ENCODE measurements at places on chromosomes 4 and X. TPM values are rescaled to one million over a fixed set of nuclear protein-coding genes. Genes with fewer than 3 reads are reported as not detected.

- no peak for DNase-seq
Observed at GRCh38 chr4:119623025-119623424, 5.6 kb downstream of the PDE5A start.

GRCh38 chrX:13721819-13722519, 12.5 kb downstream of the TRAPPC2 start:
- no peak for DNase-seq

- no peak for DNase-seq
Observed at GRCh38 chr4:13957871-13958270, 330.3 kb upstream of the BOD1L1 start.

GRCh38 chrX:152528193-152528592, 77.1 kb upstream of the GABRA3 start:
- no peak for DNase-seq

- DNase-seq, result no peak
Observed at GRCh38 chr4:187478292-187479140, 517.1 kb upstream of the ZFP42 start.

DNA sequence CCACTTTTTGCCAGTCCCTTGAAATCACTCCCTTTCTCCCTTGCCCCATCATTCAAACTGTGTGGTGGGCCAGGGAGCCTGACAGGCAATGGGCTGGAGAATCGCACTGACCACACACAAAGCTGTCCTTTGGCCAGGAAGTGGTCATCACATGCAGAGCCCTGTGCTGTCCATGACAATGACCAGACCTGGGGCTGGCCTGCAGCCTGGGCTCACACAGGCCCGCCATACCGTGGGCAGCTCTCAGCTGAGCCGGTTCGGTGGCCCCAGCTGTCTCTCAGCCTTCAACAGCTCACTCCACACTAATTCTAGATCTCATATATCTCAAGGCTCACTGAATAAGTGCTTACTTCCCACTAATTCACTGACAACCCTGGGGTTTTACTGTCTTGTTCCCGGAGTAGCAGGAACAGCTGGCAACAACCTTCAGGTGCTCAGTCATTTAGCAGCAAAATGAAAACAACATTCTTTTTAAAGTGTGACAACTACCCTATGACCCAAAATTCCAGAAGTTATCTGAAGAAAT, 48.0 kb downstream of the USP46 start:
- DNase-seq, result no peak

DNA sequence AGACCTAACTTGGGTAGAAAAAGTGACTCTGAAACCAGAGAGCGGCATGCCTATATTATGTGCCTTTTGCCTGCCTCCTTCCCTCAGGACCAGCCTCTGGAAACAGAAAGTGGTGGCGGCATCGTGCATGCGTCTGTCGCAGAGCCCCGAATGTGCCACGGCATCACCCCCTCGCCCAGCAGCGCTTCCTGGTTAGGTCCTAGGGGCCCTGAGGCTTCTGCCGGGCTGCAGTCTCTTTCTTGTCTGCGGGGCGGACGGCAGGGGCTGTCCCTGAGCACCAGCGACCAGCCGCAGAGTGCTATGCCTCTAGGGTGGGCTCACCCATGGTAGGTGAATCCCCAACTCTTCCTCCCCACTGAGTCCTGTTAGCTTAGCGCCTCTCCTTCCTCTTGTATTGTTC, 68.7 kb downstream of the VSIG4 start:
- DNase-seq, result no peak

DNA sequence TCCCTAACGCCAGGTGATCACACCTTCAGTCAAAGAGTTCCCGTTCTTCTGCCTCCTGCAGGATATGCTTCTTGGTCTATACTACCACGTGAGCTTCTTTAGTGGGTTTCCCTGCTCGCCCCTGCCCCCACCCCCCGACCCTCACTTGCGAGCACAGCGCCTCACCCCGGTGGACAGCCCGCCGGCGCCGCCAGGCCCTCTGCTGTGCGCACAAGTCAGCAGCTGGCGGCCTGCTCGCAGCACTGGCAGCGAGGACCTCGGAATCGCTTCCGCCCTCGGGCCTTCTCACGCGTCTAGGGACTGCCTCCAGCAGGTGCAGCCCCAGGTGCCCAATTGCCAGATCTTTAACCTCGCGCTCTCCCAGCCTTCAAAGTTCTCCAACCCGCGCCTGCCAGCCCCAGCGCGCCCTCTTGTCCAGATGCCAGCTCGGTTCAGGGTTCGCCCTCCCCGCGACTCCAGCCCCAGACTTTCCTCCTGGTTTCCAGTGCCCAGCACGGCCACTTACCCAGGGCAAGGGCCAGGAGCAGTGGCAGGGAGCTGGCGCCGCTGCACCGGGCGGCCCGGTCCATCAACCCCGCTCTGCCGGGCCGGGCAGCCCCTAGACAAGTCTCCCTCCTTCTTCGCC, 454 bp downstream of the BTC start:
- DNase-seq, result peak; percentile 12

GRCh38 chrX:136165406-136165805, 18.1 kb downstream of the FHL1 start:
- no peak for DNase-seq

ASB5 gene
- total RNA-seq, result 5.2 TPM

CPLX1 gene
- total RNA-seq, result 0.48 TPM
